ENCODE measurements at places on chromosomes 12 and 14.

DNA sequence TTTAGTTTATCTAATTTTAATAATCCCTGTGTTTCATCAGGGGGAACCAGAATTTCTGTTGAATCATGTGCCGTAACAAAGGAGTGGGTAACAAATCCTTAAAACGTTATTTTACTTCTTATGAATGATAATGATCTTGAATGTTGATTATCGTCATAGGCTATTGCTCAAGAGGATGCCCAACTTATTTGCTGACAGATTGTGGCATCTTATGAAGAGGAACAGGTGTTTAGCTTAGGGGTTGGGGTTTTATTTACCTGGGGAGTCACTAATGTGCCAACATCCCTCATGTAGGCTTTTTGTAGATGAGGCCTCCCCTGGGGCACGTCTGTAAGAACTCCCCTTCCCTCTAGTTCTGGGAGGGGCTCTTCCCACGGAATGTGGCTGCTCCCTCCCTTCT is 32.4 kb upstream of the TMX1 start:
- DNase-seq, result no peak

- DNase-seq, result no peak
Observed at GRCh38 chr12:59086126-59086525, 165.8 kb upstream of the LRIG3 start.

DNA sequence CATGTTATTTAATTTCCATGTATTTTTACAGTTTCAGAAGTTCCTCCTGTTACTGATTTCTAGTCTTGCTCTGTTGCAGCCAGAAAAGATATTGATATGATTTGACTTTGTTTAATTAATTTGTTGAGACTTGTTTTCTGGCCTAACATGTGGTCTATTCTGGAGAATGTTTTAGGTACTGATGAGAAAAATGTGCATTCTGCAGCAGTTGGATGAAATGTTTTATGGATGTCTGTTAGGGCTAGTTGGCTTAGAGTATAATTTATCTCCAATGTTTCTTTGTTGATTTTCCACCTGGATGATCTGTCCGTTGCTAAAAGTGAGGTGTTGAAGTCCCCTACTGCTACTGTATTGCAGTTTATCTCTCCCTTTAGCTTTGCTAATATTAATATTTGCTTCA is 54.4 kb downstream of the GPR137C start:
- no peak for DNase-seq

- no peak for DNase-seq
Observed at GRCh38 chr12:50635364-50635763, 128.5 kb upstream of the ATF1 start.

DNA sequence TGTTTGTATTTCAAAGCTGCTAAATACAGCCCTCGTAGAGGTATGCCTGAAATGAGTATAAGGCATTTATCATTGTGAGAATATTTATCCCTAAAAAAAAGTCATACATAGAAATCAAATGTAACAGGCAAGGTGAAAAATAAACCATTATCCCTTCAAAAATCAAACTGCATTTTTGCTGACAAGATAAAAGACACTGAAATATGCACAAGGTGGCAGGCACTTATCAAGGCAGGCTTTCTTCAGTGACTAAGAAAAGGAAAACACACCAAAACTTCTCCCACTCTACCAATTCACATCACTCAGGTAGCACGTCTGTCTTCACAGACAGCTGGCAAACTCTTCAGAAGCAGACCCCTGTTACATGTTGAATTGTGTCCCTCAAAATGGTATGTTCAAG is 23.6 kb downstream of the ARMH4 start:
- DNase-seq, result no peak

DNA sequence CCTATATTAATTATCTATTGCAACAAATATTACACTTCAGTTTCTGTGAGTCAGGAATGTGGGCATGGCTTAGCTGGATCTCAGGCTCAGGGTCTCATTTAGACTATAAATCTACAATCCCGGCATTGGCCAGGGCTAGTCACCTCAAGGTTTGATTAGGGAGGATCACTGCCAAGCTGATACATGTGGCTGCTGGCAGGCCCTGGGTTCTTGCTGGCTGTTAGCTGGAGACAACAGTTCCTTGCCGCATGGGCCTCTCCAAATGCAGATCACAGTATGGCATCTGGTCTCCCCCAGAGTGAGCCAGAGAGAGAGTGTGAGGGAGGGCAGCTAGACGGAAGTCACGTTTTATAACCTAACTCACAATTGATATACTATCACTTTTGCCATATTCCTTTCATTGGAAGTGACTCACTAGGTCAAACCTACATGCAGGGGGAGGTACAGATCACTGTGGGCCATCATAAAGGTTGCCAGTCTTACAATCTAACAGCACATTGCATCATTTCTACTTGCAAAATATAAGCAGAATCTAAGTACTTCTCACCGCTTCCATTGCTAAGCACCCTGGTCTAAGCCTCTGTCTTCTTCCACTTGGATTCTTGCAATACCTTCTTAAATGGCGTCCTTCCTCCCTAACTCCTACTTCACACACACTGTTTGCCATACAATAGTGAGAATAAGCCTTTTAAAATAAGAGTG is 174.0 kb upstream of the ARHGAP5 start:
- DNase-seq, result no peak

DNA sequence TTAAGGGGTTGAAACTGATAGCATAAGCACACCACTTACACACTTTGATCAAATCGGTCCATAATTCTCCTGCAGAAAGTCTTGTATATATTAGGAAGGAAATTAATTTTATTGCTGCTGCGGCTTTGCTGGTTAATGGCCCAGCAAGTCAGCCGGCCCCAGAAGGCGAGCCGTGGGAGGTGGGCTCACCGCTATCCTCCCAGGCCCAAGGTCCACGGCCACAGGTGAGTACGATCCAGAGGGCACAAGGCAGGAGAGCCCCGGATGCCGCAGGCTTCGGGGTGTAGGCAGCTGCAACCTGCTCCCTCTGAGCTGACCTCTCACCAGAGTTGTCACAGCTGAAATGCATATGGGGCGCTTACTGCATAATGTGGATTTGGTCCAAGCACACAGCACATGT is 165.7 kb downstream of the TBX5 start:
- DNase-seq, result no peak

- DNase-seq, result no peak
Observed at GRCh38 chr14:92058006-92058917, 18.4 kb upstream of the TRIP11 start.

Data from endothelial cell (in vitro differentiated cells).